ENCODE measurements at places on chromosomes 16 and 17.

- DNase-seq: no peak
Measured at GRCh38 chr17:27446569-27447301, 9.5 kb upstream of the KSR1 start.

- DNase-seq: no peak
Measured at GRCh38 chr17:58312829-58313228, 15.8 kb downstream of the TSPOAP1 start.

DNA sequence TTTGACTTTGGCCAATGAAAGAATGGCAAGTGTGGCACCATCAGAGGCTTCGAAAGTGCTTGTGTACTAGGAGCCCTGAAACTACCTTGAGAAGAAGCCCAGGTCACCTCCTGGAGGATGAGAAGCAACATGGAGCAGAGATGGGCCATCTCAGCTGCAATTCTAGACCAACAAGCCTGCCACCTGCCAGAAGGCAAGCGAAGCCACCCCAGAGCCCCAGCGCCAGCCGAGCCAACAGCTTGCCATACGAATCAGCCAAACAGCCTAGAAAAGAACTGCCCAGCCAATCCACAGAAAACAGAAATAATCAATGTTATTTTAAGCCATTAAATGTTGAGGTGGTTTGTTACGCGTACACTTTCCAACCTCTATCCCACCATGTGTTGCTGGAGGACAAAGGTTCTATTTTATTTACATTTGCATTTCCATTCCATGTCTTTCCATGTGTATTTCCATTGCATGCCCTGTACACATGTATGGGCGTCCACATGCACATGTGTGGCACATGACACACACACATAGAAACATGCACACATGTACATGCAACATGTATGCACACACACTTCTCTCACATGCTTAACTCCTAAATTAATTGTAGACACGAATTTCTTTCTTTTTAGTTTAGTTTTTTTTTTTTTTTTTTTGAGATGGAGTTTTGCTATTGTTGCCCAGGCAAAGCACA lies 144.3 kb upstream of the TNRC6C start:
- DNase-seq: no peak

- no peak for DNase-seq
Measured at GRCh38 chr16:9438991-9439390, 347.5 kb downstream of the HAPSTR1 start.
